ENCODE measurements at places on chromosomes 6 and 20.

GRCh38 chr6:132060591-132060990 is 109.4 kb upstream of the CCN2 start:
- DNase-seq = no peak

DNA sequence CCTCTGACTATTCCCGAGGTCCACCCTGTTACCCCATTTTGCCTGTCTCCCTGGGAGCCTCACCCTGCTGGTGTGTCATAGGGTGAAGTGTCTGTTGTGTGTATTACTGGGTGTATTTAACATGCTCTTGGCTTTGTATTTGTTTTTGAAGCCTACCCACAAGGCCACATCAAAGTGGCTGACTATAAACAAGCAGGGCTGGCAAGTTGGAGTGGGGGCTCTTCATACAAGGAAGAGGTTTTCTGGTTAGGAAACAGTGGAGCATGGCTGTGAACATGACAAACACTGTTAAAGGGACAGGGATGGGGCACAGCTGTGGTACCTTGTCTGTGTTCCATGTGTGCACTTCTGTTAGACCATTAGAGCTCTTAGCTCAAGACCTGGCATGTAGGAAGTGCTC is 26.3 kb downstream of the HECA start:
- DNase-seq = peak; percentile 85

GRCh38 chr6:134510920-134511319 is 193.0 kb upstream of the SGK1 start:
- no peak for DNase-seq

DNA sequence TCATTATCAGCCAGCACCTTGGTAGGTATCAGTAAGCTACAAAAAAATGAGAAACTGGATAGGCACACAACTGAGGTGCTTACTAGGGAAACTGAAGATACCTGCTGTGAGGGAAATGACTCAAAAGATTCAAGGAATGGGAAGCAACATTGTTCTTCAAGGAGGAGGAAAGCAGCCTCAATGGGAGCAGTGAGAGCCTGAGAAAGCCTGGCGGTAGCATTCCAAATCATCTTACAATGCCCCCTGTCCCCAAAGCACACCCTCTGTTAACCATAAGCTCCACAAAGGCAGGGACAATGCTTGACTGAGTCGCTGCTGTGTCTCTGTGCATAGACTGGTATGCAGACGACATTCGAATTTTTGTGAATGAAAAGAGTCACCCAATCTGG is 10.6 kb downstream of the PKHD1 start:
- DNase-seq = no peak

DNA sequence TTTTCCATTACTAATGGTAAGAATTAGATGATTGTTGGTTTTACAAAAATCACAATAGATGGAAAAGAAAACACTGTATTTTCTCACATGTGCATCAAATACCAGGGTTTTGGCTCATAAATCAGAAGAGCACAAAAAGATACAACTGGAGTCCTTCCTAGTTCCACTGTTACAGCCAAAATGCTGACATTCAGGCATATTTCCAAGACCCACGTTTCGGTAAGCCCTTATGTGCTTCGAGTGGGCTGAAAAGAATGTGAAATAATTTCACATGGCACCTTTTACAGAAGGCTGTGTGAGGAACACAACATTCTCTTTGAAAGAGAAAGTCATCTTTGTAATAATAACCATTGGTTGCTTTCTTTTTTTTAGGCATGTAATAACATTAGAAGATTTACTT is 326.7 kb upstream of the FLRT3 start:
- no peak for DNase-seq

GRCh38 chr20:2749951-2750490 is 50.4 kb downstream of the CPXM1 start:
- DNase-seq = no peak

DNA sequence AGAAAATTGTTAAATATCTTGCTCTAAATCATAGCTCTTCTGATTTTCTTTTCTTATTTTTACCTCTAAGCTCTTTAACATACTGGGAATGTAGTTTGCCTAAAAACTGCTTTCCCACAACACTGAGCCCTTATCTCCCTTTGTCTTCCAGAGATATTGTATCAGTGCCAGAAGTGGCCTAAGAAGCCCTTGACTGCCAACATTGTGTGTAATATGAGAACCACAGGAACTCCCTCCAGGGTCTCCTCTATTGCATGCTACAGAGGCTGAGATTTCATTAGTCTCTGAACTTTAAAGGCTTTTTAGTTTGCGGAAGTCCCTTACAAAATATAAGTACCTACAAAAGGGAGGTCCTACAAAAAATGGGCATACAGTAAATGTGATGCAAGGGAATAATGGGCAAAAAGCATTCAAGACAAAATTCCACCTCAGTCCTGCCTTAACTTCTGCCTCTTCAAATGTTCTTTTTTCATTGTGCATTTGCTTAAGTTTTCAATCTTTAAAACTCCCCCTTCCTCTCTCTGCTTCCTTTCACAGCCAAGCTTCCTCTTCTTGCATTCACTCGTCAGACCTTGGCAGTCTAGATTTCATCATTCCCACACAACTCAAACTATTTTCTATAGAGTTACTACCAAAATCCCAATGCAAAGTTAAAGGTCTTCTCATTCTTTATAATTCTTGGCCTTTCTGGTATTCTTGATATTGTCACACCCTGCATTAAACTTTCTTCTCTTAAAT is 76.5 kb downstream of the ADGRG6 start:
- DNase-seq = no peak

DNA sequence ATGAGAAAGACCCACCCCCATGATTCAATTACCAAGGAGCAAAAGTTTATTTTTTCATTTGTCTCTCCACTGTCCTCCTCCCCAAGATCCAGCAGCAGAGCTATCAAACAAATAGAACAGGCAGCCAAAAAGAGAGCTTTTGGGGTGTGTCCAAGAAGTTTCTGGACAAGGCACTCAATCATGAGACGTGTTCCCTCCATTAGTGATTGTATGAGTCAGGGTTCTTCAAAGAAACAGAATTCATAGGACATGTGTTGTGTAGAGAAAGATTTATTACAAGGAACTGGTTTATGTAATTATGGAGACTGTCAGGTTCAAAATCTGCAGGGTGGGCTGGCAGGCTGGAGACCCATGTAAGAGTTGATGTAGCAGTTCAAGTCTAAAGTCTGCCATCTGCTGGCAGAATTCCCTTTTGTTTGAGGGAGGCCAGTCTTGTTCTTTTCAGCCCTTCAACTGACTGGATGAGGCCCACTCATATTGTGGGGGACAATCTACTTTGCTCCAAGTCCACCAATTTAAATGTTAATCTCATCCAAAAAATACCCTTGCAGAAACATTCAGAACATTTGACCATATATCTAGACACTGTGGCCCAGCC is 248.1 kb upstream of the OPRM1 start:
- DNase-seq = no peak

- DNase-seq = no peak
Observed at GRCh38 chr6:40794586-40794985, 207.4 kb upstream of the LRFN2 start.

DNA sequence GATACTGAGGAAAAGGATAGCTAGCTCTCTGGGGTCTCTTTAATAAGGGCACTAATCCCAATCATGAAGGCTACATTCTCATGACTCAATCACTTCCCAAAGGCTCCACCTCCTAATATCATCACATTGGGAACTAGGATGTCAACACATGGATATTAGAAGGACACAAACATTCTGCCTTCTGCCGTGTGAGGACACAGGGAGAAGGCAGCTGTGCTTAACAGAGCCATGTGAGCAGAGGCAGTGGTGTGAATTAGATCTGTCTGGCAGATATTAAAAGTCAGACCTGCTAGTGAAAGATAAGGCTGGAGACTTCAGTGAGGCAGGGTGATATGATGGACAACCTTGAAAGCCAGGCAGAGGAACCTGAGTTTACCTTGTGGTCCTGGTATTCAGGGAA is 341.9 kb downstream of the ARHGAP18 start:
- no peak for DNase-seq

- peak; percentile 79 for DNase-seq
Observed at GRCh38 chr6:31769684-31770371, 7.3 kb downstream of the VWA7 start.

DNA sequence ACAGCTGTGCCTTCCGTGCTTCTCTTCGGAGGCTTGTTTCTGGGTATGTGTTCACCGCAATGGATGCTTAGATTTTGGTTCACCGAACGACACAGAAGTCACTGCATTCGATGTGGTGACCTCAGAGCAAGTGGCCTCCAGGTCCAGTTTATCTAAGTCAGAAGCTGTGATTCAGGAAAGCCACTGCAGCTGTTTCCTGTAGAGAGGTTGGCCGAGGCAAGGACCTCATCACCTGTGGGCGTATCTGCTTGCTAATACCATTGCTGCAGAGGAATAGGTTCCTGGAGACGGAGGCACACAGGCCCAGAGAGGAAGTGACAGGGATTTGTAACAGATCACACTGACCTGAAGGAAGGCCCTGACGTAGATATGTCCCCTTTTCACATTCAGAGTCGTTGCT is 82.7 kb downstream of the FARS2 start:
- no peak for DNase-seq

GRCh38 chr20:60239956-60240355 is 281.7 kb downstream of the CDH26 start:
- no peak for DNase-seq

- peak; percentile 55 for DNase-seq
Observed at GRCh38 chr6:141483598-141484061, 649.1 kb upstream of the GJE1 start.

GRCh38 chr6:41548098-41548840 is 2.1 kb downstream of the FOXP4 start:
- DNase-seq = peak; percentile 26

- no peak for DNase-seq
Observed at GRCh38 chr20:50772420-50773185, 22.3 kb upstream of the BCAS4 start.

GRCh38 chr6:128337619-128338018 is 182.8 kb downstream of the PTPRK start:
- DNase-seq = no peak

DNA sequence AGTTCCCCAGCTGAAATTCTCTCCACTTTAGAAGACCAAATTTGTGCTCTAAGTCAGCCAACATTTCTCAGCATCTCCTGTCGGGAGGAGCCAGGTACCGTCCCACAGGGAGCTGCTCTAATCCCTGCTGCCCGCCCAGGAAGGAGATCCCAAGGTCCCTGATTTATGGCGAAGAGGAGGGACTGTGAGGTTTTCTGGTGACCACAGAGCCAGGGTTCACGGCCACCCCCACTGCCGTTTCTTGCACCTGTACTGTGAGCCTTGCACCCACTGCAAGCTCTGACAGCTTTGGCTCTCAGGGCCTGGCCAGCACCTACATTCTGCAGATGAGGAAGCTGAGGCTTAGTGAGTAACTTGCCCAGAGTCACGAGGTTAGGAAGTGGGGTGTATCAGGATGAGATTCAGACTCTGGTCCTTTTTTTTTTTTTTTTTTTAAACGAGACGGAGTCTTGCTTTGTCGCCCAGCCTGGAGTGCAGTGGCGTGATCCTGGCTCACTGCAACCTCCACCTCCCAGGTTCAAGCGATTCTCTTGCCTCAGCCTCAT is 34.9 kb downstream of the FOXC1 start:
- DNase-seq = no peak

DNA sequence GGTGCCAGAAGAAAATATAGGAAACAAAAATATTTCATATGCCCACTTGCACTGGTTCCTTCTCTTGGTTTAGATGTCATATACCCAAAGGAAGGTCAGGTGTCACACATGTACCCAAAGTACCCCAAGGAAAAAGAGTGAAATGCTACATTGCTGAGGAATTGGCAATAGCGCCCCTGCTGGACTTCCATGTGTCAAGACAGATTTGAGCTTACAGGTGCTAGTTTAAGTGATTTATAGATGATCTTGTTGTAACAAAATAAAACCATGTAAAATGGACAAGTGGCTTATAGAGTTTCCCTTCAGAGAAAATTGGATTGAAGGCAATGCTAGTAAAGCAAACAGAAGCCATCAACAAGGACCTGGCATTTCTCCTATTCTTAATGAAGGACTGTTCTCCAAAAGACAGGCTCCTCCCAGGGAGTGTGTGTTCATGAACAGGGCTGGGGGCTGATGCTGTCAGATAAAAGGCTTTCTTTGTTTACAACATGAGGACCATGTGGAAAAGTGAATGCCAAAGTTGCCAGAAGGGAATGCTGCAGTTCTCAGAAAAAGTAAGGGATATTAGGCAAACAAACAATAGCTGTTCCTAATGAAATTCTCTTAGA is 64.3 kb upstream of the PAK5 start:
- no peak for DNase-seq

DNA sequence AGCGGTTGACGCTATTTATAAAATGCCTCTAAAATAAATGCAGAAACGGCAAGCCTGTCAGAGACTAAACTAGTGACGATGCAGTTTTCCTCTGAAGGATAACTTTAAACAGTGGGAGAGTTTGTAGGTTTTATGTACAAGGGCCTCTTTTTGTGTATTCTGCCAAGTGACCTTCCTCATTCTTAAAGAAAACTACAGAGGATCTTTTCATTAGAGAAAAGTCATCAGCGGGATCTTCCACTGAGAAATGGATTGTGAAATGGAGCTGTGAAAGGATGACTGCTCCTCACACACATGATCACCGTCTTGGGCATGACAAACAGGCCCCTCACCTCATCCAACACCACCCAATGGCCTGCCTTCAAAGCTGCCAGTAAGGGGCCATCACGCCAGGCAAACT is 89.0 kb upstream of the LYRM2 start:
- no peak for DNase-seq

- DNase-seq = peak; percentile 16
Observed at GRCh38 chr6:16764188-16764950, 3.1 kb upstream of the ATXN1 start.

DNA sequence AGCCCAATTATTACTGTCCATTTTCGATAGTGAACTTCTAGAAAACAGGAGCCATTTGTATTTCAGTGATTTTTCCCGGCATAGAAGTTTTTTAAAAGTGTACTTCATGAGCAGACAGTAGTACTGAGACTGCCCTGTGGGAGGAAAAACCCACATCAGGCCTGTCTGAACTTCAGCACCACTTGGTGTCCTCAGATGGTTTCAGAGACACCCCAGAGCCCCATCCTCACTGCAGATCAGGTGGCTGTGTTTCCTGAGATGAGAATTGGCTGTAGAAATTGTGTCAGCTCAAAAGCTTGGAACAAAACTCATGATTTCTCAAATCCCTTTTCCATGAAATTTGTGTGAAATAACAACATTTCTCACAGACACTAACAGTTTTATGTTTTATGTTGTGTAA is 110.0 kb upstream of the RIN2 start:
- DNase-seq = no peak

GRCh38 chr20:62737271-62737811 is 28.7 kb downstream of the NTSR1 start:
- no peak for DNase-seq

DNA sequence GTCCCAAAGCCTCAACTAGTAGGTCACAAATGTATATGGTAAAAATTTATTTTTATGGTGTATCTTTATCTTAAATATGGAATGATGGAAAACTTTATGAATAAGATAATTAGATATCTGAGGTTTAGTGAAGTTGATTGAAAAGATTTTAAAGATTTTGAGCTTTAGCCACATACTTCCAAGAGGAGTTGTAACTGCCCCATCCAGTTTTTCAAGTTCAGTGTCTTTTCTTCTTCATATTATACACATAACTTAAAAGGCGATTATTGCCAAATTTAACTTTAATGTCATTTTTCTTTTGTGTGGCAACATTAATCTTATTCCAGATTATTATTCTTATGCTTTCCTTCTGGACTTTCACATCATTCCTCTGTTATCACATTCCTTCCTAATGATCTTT is 266.4 kb downstream of the TINAG start:
- no peak for DNase-seq

Data from CD4-positive, alpha-beta T cell treated with Interleukin-6 for 4 hours (primary cell).